Anterior cingulate cortex (tissue), 58 donors: ENCODE measurements at places on chromosomes 3 and 15.

GRCh38 chr15:39692356-39693327 lies 90.0 kb downstream of the FSIP1 start:
- peak; percentile 39 for DNase-seq

GRCh38 chr3:112302881-112303763 lies 9.1 kb upstream of the SLC9C1 start:
- DNase-seq: no peak

GRCh38 chr3:128198313-128198712 lies 45.0 kb downstream of the EEFSEC start:
- no peak for DNase-seq

DNA sequence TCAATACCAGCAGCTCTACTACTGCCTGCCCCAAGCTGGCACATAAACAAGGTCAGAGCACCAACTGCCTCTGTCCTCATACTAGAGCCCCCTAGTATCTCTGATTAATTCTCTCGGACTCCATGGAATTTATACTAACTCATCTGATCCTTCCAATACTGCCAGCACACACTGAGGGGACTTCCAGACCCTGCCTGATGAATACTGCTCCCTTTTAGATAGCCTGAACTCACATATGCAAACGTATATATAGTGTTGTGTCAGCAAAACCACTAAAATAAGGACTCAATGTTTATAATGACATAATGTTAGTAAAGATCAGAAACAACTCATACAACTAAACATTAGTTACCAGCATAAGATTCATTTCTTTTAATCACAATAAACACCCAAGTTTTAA lies 25.0 kb downstream of the CEP70 start:
- no peak for DNase-seq
